ENCODE measurements at places on chromosomes 1 and 21. TPM values are rescaled to one million over a fixed set of nuclear protein-coding genes. Genes with fewer than 3 reads are reported as not detected.

PRRX1 gene
- 108 TPM for total RNA-seq

PDZK1IP1 gene
- total RNA-seq, result 55.2 TPM

CFAP57 gene
- total RNA-seq, result not detected

HHAT gene
- 11.8 TPM for total RNA-seq

FHAD1 gene
- not detected for total RNA-seq

PLPPR5 gene
- not detected for total RNA-seq

NEXN gene
- total RNA-seq, result 20.1 TPM

- H3K4me1 ChIP-seq, result peaks cover 38% of the 10 kb centered on the region
- H3K27me3 ChIP-seq, result no peaks in the 10 kb centered on the region
- H3K36me3 ChIP-seq, result no peaks in the 10 kb centered on the region
- no peak for DNase-seq
Measured at GRCh38 chr1:183276386-183277080, 90.5 kb downstream of the LAMC2 start.

GRCh38 chr1:8910914-8911313 lies 32.4 kb upstream of the ENO1 start:
- no peaks in the 10 kb centered on the region for H3K27me3 ChIP-seq
- no peak overlapping the region for H3K27ac ChIP-seq
- H3K4me3 ChIP-seq, result no peak overlapping the region
- no peak for DNase-seq
- peaks cover 4% of the 10 kb centered on the region for H3K4me1 ChIP-seq

DNA sequence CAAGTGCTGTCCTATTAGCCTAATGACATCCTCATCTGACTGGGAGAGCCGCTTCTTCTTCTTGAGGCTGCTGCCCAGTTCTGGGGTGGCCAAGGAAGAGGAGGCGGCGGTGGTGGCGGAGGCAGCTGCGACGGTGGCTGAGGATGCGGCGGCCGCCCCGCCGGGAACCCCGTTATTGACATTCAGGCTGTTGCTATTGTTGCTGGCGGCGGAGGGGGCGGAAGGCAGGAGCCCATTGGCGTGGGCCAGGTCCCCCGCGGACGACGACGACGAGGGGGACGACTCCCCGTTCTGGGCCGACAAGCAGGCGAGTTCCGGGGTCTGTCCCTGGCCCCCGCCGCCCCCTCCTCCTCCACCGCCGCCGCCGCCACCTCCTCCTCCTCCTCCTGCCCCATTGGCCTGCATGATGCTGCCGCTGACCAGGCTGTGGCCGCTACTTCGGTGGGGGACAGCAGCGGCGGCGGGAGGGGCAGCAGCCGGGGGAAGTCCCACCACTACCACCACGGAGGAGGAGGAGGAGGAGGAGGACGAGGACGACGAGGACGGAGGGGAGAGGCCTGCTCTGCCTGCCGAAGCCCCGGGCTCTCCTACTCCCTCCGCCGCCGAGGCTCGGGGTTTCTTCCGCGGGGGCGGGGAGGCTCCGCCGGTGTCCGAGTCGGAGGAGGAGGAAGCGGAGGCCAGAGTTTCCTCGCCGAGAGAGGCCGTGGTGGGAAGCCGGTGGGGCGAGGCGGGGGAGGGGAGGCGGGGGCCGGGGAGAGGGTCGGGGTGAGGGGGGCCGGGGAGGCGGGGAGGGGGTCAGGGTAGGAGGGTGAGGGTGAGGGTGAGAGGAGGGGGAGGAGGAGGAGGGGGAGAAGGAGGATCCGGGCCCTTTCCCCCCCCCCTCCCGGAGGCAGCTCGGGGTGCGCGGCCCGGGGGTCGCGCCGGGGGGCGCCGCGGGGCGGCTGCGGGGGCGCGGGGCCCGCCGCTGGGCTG lies 610 bp downstream of the WDR26 start:
- H3K4me3 ChIP-seq, result peak overlapping the region; percentile 83
- H3K4me1 ChIP-seq, result peaks cover 54% of the 10 kb centered on the region
- H3K27me3 ChIP-seq, result no peaks in the 10 kb centered on the region
- DNase-seq, result no peak
- peak overlapping the region; percentile 99 for H3K27ac ChIP-seq

GRCh38 chr1:23558140-23558871 lies 995 bp downstream of the ID3 start:
- peaks cover 80% of the 10 kb centered on the region for H3K4me1 ChIP-seq
- DNase-seq, result no peak
- H3K36me3 ChIP-seq, result no peaks in the 10 kb centered on the region
- peak overlapping the region; percentile 73 for H3K4me3 ChIP-seq

- H3K27ac ChIP-seq, result no peak overlapping the region
- no peak overlapping the region for H3K4me3 ChIP-seq
- no peaks in the 10 kb centered on the region for H3K4me1 ChIP-seq
- no peak for DNase-seq
- no peaks in the 10 kb centered on the region for H3K27me3 ChIP-seq
Measured at GRCh38 chr1:68085752-68086151, 35.3 kb upstream of the DIRAS3 start.

- no peak for DNase-seq
- H3K36me3 ChIP-seq, result no peaks in the 10 kb centered on the region
- H3K27me3 ChIP-seq, result peaks cover 11% of the 10 kb centered on the region
- H3K27ac ChIP-seq, result no peak overlapping the region
- H3K4me3 ChIP-seq, result peak overlapping the region; percentile 32
- H3K4me1 ChIP-seq, result peaks cover 31% of the 10 kb centered on the region
Measured at GRCh38 chr1:47709019-47709871, 271.4 kb downstream of the FOXD2 start.

DNA sequence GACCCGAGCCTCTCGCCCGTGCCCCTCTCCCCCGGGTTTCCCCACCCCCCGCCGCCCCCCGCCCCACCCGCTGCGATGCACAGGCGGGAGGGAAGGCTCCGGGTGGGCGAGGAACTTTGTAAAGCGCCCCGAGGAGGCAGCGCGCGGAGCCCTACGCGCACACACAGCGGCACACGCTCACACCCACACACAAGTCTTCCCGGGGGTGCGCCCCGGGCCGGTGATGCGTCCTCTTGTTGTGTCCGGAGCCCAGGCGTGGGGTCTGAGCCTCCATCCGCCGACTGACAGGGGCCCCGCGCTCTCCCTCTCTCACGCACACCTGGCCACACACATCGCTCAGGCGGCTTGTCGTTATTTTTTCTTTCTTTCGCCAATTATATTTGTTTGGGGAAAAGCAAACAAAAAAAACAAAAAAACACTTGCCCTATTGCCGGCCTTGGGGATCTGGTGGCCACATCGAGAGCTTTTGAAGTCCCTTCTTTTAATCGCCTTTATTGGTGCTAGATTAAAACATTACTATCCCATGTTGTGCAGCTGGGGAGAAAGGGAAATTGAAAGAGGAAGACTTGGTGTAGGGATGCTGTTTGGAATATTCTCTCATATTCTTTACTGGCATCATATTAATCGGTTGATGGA lies 770 bp downstream of the NTNG1 start:
- H3K36me3 ChIP-seq, result no peaks in the 10 kb centered on the region
- H3K27me3 ChIP-seq, result no peaks in the 10 kb centered on the region
- peaks cover 8% of the 10 kb centered on the region for H3K4me1 ChIP-seq
- H3K27ac ChIP-seq, result no peak overlapping the region
- H3K4me3 ChIP-seq, result peak overlapping the region; percentile 65

GRCh38 chr1:204128964-204129896 lies 22.6 kb downstream of the ETNK2 start:
- peak overlapping the region; percentile 43 for H3K4me3 ChIP-seq
- no peaks in the 10 kb centered on the region for H3K27me3 ChIP-seq
- peaks cover 59% of the 10 kb centered on the region for H3K4me1 ChIP-seq

GRCh38 chr21:35652196-35652595 lies 408.1 kb downstream of the SETD4 start:
- H3K27me3 ChIP-seq, result no peaks in the 10 kb centered on the region
- no peak overlapping the region for H3K4me3 ChIP-seq
- H3K27ac ChIP-seq, result no peak overlapping the region

GRCh38 chr1:36481091-36481490 lies 1.6 kb downstream of the CSF3R start:
- no peak overlapping the region for H3K27ac ChIP-seq
- no peak for DNase-seq
- H3K27me3 ChIP-seq, result no peaks in the 10 kb centered on the region

DNA sequence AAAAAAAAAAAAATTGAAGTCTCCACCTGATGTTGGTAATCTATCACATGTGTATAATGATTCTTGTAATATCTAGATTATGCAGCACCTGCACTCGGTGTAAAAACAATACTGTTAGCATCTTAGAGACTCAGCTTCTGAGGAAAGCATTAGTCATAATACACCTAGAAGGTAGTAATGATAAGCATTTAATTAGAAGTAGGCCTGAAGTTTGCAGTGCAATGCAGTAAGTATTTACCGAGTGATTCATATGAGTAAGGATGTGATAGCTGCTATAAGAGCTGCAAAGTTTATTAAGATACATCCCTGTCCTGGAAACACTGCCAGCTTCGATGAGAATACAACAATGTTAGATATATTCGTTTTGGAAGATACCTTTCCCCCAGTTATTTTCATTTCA lies 196.4 kb downstream of the GREM2 start:
- H3K27ac ChIP-seq, result no peak overlapping the region
- no peak for DNase-seq
- no peaks in the 10 kb centered on the region for H3K36me3 ChIP-seq
- H3K4me1 ChIP-seq, result no peaks in the 10 kb centered on the region

GRCh38 chr1:235151033-235151432 lies 10.0 kb downstream of the RBM34 start:
- H3K36me3 ChIP-seq, result peaks cover 76% of the 10 kb centered on the region
- H3K27me3 ChIP-seq, result no peaks in the 10 kb centered on the region
- no peak overlapping the region for H3K27ac ChIP-seq
- no peak for DNase-seq
- H3K4me3 ChIP-seq, result no peak overlapping the region
- H3K4me1 ChIP-seq, result peaks cover 7% of the 10 kb centered on the region

- no peaks in the 10 kb centered on the region for H3K4me1 ChIP-seq
- H3K36me3 ChIP-seq, result no peaks in the 10 kb centered on the region
- no peaks in the 10 kb centered on the region for H3K27me3 ChIP-seq
- no peak overlapping the region for H3K4me3 ChIP-seq
- DNase-seq, result no peak
Measured at GRCh38 chr1:181452746-181453145, 30.6 kb upstream of the CACNA1E start.

GRCh38 chr1:184928394-184928793 lies 45.9 kb downstream of the NIBAN1 start:
- H3K27ac ChIP-seq, result no peak overlapping the region
- H3K27me3 ChIP-seq, result no peaks in the 10 kb centered on the region
- H3K4me3 ChIP-seq, result no peak overlapping the region
- H3K4me1 ChIP-seq, result peaks cover 11% of the 10 kb centered on the region
- H3K36me3 ChIP-seq, result no peaks in the 10 kb centered on the region
- DNase-seq, result no peak

DNA sequence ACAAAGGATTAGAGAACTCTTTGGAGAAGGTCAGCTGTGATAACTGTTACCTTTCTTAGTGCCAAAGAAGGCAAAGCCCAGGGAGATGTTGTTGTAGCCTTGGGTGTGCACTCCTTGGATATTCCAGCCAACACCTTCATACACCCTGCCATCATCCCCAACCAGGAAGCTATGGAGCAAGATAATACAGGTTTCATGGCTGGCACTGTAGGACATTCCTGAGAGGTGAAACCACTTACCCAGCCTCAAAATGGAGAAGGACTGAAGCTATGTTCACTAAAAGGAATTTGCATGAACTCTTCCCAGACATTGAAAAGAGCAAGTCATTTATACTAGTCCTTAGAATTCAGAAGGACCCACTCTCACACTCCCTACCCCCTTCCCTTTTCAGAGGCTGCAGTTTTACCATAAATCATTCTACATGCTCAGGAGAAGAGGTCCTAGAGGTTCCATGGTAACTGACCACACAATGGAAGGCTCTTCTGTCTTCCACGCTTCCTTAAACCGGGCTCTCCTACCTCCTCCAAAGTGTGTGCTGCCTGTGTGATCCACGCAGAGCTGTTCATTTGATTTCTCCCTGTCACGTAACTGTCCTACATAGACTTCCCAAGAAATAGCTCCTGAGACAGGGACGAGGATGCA lies 5.5 kb downstream of the PGLYRP4 start:
- DNase-seq, result peak; percentile 43
- no peak overlapping the region for H3K4me3 ChIP-seq
- H3K36me3 ChIP-seq, result no peaks in the 10 kb centered on the region
- no peaks in the 10 kb centered on the region for H3K27me3 ChIP-seq
- H3K4me1 ChIP-seq, result no peaks in the 10 kb centered on the region

- H3K36me3 ChIP-seq, result no peaks in the 10 kb centered on the region
- H3K27me3 ChIP-seq, result no peaks in the 10 kb centered on the region
- H3K4me1 ChIP-seq, result peaks cover 11% of the 10 kb centered on the region
Measured at GRCh38 chr1:40636777-40637176, 28.7 kb downstream of the RIMS3 start.

DNA sequence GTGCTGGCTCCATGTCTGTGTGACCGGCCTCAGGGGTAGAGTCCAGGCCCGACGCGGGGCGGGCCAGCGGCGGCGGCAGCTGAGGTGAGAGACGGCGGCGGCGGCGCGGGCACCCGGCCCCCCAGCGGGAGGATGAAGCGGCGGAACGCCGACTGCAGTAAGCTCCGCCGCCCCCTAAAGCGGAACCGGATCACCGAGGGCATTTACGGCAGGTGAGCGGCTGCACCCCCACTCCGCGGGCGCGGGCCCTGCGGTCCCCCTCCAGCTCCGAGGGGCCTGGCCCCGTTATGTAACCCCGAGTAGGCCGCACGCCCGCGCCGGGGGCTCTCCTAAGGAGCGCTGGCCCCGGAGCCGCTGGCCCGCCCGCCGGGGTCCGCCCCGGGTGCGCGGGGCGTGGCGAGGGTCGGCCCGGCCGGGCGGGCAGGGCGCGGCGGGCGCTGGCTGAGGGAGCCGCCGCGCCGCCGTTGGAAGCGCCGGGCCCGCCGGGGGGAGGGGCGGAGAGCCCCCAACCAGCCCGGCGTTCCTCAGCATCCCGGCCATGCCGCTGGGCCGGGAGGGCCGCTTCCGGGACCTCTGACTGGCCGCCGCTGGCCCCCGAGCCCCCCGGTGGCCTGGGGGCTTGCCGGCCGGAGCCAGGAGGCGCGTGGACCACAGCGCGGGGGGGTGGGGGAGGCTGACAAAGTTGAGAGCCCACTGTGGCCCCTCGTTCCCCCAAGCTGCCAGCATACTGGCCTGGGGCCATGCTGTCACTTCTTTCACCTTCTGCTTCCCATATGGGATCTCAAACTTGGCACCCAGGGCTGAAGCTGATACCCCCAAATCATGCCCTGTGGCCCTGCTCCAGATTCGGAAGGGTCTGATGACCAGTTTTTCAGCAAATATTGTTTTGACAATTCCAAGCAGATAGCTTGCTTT lies 527 bp downstream of the MACO1 start:
- H3K36me3 ChIP-seq, result no peaks in the 10 kb centered on the region
- H3K4me1 ChIP-seq, result peaks cover 55% of the 10 kb centered on the region
- DNase-seq, result no peak
- peak overlapping the region; percentile 92 for H3K4me3 ChIP-seq

GRCh38 chr1:14267991-14268390 lies 330.5 kb upstream of the KAZN start:
- H3K4me3 ChIP-seq, result no peak overlapping the region
- no peaks in the 10 kb centered on the region for H3K27me3 ChIP-seq
- DNase-seq, result no peak
- no peaks in the 10 kb centered on the region for H3K36me3 ChIP-seq
- no peak overlapping the region for H3K27ac ChIP-seq
